ENCODE measurements at places on chromosomes 3 and 15.

DNA sequence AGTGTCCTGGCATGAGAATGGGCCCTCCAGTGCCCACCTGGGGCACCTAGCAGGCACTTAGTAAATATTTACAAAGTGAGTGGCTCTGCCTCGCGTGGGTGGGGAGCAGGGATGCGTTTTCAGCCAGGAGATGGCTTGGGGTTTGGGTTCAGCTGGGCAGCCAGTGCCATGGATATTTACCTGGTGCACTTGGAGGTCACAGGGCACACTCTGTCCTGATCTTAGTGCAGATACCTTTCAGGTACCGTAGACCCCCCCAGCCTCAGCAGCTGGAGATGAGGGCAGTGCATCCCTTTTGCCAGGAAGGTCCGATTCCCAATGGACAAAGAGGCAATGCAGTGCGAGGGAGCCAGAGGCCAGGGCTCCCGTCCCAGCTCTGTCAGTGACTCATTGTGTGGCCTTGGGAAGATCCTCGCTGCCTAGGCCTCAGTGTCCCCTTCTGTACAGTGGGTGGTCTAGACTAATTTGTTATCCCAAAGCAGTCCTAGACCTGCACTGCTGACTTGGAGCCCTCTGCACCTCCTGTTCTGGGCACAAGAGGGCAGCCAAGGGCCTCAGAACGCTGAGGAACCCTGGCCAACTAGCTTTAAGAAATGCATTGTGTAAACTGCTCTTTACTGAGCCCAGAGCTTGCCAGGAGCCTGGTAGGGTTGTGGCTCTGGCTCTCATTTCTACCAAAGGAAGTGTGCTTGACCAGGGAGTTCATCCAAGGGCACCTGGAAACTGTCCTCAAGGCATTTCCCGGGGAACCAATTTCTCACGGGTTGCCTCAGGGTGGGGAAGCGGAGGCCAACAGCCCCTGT is 16.0 kb downstream of the HDAC11 start:
- DNase-seq, result peak; percentile 89

- no peak for DNase-seq
Observed at GRCh38 chr15:47813748-47814384, 96.6 kb downstream of the SEMA6D start.

- no peak for DNase-seq
Observed at GRCh38 chr3:11721479-11721878, 77.8 kb upstream of the VGLL4 start.

- no peak for DNase-seq
Observed at GRCh38 chr3:8489278-8489792, 12.3 kb upstream of the LMCD1 start.

GRCh38 chr3:171384101-171384891 is 75.9 kb downstream of the TNIK start:
- DNase-seq, result no peak

GRCh38 chr3:112504123-112504522 is 4.9 kb upstream of the BTLA start:
- no peak for DNase-seq

DNA sequence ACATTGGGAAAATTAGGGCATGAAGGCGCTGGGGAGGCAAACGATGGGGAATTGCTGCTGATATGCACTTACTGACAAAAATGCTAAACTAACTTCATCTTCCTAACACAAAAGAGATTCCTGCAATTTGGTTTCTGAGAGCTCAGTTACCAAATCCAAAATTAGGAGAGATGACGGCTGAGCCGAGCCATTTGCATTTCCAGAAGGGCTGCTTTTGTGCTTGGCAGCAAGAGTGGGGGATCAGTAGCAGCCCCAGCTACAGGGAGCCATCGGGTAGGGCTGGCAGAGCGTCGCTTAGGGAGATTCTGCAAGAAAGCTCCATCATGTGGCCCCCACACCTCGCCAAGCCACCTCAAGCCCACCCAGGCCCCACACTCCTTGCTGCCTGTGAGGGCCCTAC is 16.1 kb upstream of the DUSP7 start:
- no peak for DNase-seq

- DNase-seq, result no peak
Observed at GRCh38 chr3:62359531-62359930, 13.8 kb downstream of the FEZF2 start.

- DNase-seq, result peak; percentile 100
Observed at GRCh38 chr3:38164952-38165721, at the start of gene OXSR1. TSS of gene OXSR1 (plus strand) at chr3:38165537. CDS start at chr3:38165877, 340 bp downstream.

- no peak for DNase-seq
Observed at GRCh38 chr15:57323299-57323805, 53.0 kb upstream of the CGNL1 start.

- DNase-seq, result peak; percentile 69
Observed at GRCh38 chr15:70504299-70504951, 258.9 kb downstream of the UACA start.

GRCh38 chr3:78507196-78507984 is 1260.4 kb downstream of the ROBO1 start:
- no peak for DNase-seq

- DNase-seq, result no peak
Observed at GRCh38 chr3:56096999-56097398, 371.3 kb downstream of the ERC2 start.

DNA sequence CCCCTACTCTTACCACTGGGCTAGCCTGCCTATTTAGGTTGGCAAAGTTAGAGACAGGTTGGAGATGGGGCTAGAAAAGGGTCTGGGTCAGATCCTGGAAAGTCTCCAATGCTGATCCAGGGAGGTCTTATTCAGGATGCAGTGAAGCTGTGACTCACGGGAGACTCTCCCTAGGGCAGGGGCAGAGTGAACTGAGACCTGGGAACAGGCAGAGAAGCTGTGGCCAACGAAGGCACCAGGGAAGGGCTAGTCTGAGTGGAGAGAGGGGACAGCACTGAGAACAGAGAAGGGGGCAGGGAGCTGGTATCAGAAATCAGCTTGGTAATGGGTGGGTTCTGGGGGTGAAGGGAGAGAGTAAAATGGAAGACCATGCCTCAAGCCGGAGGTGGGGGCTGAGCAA is 2.2 kb downstream of the LTF start:
- no peak for DNase-seq

- DNase-seq, result no peak
Observed at GRCh38 chr3:143366672-143367071, 247.1 kb downstream of the CHST2 start.
